Activated CD8-positive, alpha-beta memory T cell treated with anti-CD3 and anti-CD28 coated beads, Interleukin-2, amount 10 ng/mL, durations not matched to agents 7 days and 5 days (primary cell): ENCODE measurements at places on chromosomes 3 and 15. TPM values are rescaled to one million over a fixed set of nuclear protein-coding genes. Genes with fewer than 3 reads are reported as not detected.

The GABRA5 gene
- not detected for total RNA-seq

- DNase-seq, result no peak
- H3K4me3 ChIP-seq, result no peak overlapping the region
- no peaks in the 10 kb centered on the region for H3K4me1 ChIP-seq
- no peaks in the 10 kb centered on the region for H3K36me3 ChIP-seq
- H3K27ac ChIP-seq, result no peak overlapping the region
Measured at GRCh38 chr15:46304321-46304720, 669.5 kb downstream of the SQOR start.

DNA sequence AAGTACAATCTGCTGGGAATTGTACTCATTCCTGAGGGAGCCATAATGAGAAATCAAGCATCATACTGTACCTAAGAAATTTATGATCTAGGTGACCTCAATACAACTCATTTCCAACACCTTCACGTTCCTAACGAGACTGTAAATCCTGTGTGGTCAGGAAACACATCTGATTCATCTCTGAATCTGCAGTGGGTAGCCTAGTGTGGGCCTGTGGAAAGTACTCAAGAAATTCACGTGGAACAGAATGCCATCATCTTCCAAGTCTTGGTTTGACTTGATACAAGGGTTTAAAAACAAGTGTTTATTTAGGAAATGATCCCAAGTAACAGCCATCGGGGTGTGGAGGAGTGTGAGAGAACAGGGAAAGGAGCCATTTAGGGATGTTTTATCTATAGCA lies 568.9 kb downstream of the EDEM1 start:
- H3K4me3 ChIP-seq, result no peak overlapping the region
- no peak for DNase-seq
- no peaks in the 10 kb centered on the region for H3K27me3 ChIP-seq
- no peak overlapping the region for H3K27ac ChIP-seq

GRCh38 chr15:79811406-79812405 lies 85.1 kb downstream of the MTHFS start:
- H3K27me3 ChIP-seq, result peaks cover 2% of the 10 kb centered on the region
- H3K36me3 ChIP-seq, result no peaks in the 10 kb centered on the region
- H3K4me3 ChIP-seq, result no peak overlapping the region
- no peak overlapping the region for H3K27ac ChIP-seq
